ENCODE measurements at places on chromosomes 5 and 9. TPM values are rescaled to one million over a fixed set of nuclear protein-coding genes. Genes with fewer than 3 reads are reported as not detected.

DNA sequence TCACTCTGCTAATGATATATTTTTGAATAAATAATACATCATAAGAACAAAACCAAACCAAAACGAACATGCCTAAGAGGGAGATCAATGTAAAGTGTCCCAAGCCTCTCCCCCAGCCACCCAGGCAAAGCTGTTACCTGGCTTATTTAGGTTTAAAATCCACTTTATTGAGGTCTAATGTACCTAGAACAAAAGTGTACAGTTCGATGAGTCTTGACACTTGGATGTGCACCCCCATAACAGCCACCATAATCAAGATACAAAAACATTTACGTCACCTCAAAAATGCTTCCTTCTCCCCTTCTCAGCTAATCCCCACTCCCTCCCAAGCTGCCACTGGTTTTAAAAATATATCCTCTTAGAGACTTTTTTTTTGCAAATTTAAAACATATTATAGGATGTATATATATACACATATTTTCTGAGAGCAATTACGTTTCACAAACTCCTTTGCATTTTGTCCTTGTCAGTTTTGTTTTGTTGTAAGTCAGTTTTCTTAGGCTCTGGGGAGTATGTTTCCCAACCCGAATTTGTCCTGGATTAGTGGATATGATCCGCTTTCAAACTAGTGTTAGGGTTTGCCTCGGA, 8.3 kb upstream of the NKX2-5 start:
- DNase-seq, result no peak

STPG3 gene
- total RNA-seq, result not detected

GRCh38 chr5:11602298-11602697, 301.9 kb downstream of the CTNND2 start:
- DNase-seq, result no peak

DNA sequence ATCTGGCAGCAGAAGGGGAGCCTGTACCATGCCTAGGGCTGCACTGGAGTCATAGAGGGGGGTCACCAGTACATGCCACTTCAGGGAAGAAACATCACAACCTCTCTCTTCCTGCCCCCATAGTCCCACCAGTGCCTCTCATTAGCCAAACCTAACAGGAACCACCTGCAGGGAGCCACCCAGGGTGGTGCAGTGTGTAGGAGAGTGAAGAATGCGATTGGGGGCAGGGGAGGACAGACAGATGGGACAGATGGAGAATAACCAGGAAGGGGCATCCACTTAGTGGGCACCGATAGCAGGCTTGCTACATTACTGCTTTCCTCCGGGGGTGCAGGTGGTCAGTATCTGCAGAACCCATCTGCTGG, 19.2 kb downstream of the DAPK1 start:
- DNase-seq, result no peak

DNA sequence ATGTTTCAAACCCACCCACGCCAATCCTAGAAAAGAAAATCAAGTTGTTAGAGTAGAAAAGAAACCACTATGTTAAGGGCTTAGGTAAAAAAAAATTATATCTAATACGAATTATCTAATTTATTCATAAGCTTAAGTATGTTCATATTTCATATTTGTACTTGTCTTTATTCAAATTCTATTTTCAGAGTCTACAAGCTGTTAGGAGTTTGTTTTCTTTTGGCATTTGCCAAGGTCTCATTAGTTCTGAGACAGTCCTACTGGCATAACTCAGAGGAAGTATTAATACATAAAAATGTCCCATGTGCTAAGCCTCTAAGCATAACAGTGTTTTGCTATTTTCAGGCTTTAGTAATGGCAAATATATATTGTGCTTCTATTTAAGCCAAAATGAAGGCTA, 57.6 kb downstream of the STARD4 start:
- DNase-seq, result no peak

- no peak for DNase-seq
These were observed 40.8 kb upstream of the CCDC152 start for GRCh38 chr5:42715785-42716184.

DNA sequence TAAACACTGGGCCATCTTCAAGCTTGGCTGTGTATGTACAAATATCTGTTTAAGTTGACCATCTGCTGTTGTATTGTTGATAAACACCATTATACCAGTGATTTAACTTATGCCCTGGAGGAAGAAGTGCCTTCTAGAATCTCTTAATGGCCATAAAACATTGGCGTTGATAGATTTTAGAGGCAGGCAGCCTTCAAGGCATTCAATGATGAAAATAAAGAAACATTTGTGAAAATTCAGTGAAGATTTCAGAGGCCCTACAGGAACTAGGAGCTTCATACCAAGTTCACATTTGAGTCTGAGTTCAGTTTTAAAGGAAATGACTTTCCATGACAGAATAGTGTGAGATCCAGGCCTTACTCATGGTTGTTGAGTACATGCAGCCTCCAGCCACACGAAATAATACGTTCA, 52.2 kb downstream of the MAP1B start:
- DNase-seq, result no peak

SHISAL2B gene
- not detected for total RNA-seq

SPINK7 gene
- not detected for total RNA-seq

GRCh38 chr5:134171972-134172371, 4.8 kb downstream of the SKP1 start:
- no peak for DNase-seq

GRCh38 chr5:169410996-169411783, 110.3 kb upstream of the SLIT3 start:
- DNase-seq, result no peak

PTAR1 gene
- total RNA-seq, result 110 TPM

MEF2C gene
- total RNA-seq, result 114 TPM

All from cerebellum (tissue), 4 donors.